ENCODE measurements at places on chromosomes 4 and X.
A peak's percentile ranks its signal among the peaks of the same experiment; 100 is the strongest.

DNA sequence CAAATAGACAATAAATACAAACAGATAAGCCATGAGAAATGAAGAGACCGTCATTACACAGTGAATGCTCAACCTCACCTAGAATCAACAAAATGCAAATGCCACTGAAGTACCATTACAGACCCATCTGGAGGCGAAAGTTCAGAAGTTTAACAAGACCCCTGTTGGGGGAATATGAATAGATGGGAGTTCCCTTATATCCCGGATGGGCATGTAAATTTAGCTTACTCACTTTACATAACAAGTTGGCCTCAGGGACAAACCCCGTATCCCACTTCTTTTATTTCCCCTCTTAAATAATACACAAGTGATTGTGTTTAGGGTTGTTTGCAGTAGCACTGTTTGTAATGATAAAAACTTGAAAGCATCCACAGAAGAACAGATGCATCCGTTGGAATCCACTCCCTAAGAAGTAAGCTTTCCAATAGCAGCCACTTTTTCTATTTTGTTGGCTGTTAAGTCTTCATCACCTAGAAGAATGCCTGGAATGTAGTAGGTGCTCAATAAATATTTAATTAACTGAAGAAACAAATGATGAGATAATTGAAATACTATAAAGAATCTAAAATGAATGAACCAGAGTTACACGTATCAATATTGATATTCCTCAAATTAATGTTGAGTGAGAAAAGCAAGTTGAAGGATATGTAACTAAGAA, 1076.3 kb upstream of the TENM3 start:
- DNase-seq: no peak

- no peak for DNase-seq
Measured at GRCh38 chrX:39725928-39726619, 371.7 kb downstream of the BCOR start.

GRCh38 chr4:115228851-115229250, 115.4 kb upstream of the NDST4 start:
- DNase-seq: no peak

GRCh38 chrX:45715748-45716147, 515.1 kb upstream of the DIPK2B start:
- DNase-seq: no peak

DNA sequence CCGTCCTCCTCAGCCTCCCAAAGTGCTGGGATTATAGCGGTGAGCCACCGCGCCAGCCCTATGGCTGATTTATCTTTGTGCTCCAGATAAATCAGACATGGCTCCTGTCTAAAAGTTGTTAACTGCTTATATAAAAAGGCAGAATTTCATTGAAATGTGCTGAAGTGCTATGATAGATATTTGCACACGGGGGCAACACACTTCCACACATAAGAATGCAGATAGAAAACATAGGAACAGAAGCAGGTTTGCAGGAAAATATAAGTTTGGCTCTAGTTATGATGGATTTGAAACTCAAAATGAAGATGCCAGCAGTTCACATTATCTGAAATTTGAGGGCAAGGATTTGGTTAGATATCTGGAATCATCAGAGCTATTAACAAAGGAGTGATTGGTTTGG, 163.1 kb upstream of the SLITRK2 start:
- no peak for DNase-seq

- no peak for DNase-seq
Measured at GRCh38 chrX:8815460-8816065, 14.4 kb upstream of the FAM9A start.

GRCh38 chr4:66820681-66821080, 724.6 kb downstream of the CENPC start:
- no peak for DNase-seq

DNA sequence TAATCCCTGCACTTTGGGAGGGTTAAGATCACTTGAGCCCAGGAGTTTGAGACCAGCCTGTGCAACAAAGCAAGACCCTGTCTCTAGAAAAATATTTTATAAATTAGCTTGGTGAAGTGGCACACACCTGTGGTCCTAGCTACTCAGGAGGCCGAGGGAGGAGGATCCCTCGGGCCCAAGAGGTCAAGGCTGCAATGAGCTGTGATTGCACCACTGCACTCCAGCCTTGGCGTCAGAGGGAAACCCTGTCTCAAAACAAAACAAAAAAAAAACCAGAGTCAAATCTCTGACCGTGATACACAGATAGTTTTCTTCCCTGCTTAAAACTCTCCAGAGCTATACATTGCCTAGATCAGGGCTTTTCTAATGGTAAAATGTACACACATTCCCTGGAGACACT, 53.5 kb downstream of the CHST7 start:
- DNase-seq: no peak

DNA sequence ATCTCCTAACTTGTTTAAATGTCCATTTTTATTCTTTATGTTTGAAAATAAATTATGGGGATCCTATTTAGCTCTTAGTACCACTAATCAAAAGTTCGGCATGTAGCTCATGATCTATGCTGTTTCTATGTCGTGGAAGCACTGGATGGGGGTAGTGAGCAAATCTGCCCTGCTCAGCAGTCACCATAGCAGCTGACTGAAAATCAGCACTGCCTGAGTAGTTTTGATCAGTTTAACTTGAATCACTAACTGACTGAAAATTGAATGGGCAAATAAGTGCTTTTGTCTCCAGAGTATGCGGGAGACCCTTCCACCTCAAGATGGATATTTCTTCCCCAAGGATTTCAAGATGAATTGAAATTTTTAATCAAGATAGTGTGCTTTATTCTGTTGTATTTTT, 27.6 kb downstream of the NUDT6 start:
- no peak for DNase-seq

DNA sequence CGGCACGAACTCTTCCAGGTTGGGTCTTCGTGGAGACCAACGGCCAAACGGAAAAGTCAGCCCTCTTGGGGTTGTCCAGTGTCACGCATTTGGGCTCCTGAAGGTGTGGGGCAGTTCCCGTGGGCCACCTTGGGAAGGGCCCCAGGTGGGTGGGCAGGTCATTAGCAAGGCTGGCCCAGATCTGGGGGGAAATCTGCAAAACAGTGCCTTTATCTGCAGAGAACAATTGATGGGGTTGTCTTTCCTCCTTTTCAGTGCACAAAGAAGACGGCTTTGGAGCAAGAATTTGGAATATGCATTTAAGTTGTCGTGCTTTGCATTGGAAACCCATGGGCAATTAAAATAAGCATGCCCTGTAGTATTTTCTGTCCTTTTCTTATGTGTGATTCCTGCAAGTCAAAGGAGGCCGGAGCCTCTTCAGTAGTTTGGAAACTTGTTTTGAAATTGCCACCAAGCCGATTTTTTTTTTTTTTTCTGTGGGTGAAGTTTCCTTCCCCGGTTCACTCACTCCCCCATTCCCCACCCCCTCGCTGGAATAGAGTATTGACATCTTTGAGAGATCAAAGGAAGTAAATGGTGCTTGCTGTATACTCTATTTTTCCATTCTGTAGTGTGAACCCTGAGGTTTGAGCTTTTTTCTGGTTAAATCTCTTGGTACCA, 9.8 kb downstream of the ZIC3 start:
- no peak for DNase-seq

DNA sequence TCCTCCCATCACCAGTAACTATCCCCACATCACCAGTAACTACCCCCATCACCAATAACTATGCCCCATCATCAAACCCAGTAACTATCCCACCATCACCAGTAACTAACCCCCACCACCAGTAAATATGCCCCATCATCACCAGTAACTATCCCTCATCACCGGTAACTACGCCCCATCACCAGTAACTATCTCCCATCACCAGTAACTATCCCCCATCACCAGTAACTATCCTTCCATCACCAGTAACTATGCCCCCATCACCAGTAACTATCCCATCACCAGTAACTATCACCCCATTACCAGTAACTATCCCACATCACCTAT, 2.9 kb downstream of the ASMTL start:
- no peak for DNase-seq

DNA sequence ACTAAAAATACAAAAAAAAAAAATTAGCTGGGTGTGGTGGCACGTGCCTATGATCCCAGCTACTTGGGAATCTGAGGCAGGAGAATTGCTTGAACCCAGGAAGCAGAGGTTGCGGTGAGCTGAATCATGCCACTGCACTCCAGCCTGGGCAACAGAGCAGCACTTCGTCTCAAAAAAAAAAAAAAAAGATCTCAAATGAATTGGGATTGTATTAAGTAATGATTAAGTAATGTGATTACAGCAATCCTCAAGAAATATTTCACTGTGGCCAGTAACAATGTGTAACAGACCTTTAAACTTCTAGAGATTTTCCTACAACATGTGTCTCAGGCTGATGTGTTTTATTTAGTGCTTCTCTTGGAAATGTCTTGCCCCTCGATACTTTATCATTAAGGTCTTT, 46.8 kb downstream of the PKD2 start:
- no peak for DNase-seq

GRCh38 chrX:123801901-123802300, 58.0 kb upstream of the XIAP start:
- no peak for DNase-seq

GRCh38 chrX:41538707-41539106, 91.6 kb downstream of the NYX start:
- no peak for DNase-seq

- no peak for DNase-seq
Measured at GRCh38 chrX:134679221-134679620, 20.9 kb upstream of the PLAC1 start.

GRCh38 chr4:105148776-105149175, 2.1 kb downstream of the TET2 start:
- DNase-seq: no peak

GRCh38 chrX:19836337-19836736, 51.1 kb downstream of the SH3KBP1 start:
- no peak for DNase-seq

GRCh38 chr4:84778041-84778440, 188.4 kb downstream of the WDFY3 start:
- DNase-seq: no peak

- no peak for DNase-seq
Measured at GRCh38 chr4:87066403-87067123, 131.8 kb downstream of the AFF1 start.

GRCh38 chr4:86594559-86595425, 677 bp downstream of the PTPN13 start:
- peak; percentile 9 for DNase-seq

GRCh38 chr4:137819964-137820383, 287.7 kb upstream of the PCDH18 start:
- DNase-seq: peak; percentile 8

DNA sequence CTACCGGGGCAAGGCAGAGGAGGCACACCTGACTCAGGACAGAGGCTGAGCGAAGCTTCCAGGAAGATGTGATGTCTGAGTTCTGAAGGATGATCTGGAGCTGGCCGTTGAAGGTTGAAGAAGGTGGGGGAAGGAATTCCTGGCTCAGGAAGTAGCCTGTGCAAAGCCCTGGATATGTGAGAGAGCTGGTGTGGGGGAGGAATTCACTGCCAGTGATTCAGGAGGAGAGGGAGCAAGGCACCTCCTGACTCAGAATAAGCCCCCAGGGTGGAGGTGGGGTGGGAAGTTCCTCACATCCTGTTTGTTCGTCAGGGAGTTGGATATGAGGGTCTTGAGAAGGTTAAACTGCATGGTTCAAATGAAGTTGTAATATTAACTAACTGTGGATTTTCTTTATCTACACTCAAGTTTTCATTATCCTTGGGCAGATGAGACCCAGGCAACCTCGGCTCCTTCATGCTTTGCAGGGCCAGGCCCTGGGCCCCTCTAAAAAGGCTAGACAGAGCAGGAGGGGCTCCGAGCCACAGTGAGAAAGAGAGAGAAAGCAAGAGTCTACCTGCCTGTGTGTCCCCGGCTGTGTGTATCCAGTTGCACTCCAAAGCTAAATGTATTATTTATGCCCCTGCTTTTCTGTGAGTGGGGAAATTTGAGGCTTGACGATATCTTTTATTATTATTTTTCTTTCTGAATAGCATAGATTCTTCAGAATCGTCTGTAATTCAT, 7.1 kb downstream of the NHSL2 start:
- no peak for DNase-seq

DNA sequence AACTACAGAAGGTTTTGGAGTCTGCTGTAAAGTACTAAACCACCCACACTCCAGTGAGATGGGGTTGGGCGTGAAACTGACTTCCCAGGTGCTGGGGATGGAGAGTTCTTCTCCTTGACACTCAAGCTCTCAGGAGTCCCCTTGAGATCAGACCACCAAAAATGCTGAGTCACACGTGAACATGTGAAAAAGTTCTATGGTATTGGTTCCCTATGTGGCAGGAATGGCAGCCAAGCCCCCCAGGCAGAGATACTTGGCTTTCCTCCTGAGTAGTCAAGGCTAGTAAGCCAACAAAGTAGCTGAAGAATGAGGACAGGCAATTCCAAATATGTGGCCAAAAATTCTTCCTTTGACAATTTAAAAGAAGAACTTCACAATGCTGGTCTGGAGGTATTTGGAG, 222.0 kb upstream of the ADAMTS3 start:
- no peak for DNase-seq

DNA sequence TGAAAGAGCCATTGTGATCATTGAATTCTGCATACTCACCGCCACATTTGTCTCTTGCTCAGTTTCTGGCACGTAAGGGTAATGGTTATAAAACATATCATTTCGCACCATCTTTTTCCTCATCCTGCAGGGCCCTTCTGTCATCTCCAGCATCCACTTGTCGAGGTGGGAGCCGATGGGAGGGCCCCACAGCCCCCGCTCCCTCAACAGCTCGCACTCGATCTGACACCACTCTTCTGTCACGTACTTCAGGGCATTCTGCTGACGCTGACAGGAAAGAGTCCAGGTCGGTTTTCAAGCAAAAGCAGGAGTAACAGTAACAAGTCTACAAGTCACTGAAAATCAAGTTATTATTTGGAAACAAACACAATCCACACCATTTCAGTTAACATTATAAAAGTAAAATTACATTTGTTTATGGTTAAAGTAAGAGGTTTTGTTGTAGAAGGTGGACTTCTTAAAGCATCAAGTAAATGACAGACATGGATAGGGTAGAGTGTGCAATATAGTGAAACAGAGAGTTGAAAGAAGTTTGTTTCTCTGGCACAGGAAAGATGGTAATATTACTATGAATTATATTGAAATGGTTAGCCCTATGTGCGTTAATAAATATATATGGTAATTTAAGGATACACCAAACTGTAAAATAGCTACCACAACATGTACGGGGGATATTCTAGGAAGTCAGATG, 150.6 kb downstream of the CDS1 start:
- no peak for DNase-seq

- DNase-seq: no peak
Measured at GRCh38 chrX:20230406-20230805, 36.3 kb downstream of the RPS6KA3 start.

- no peak for DNase-seq
Measured at GRCh38 chrX:11439846-11440245, 146.6 kb downstream of the AMELX start.

GRCh38 chr4:144681806-144682205, 35.9 kb downstream of the HHIP start:
- DNase-seq: no peak

DNA sequence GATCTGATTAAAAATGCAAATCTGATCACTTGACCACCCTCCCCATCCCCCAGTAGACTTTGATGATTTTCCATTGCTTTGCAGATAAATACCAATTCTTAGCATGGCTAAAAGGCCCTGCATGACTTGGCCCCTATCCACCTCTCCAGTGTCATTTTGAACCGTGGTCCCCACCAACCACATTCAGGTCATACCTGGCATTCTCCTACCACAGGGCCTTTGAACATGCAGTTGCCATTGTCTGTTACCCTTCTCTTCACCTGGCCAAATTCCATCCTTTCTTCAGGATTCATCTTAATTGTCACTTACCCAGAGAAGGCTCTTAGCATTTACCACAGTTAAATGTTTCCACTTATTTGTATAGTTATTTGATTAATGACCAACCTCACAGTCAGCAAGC, 36.9 kb upstream of the RELL1 start:
- no peak for DNase-seq

GRCh38 chr4:163395758-163396157, 52.1 kb downstream of the NPY5R start:
- DNase-seq: no peak

- DNase-seq: no peak
Measured at GRCh38 chrX:108209006-108209554, 117.5 kb downstream of the ATG4A start.

All from NCI-H2171 (cell line).